Fibroblast of the aortic adventitia (primary cell): ENCODE measurements at places on chromosomes 6 and 20. TPM values are rescaled to one million over a fixed set of nuclear protein-coding genes. Genes with fewer than 3 reads are reported as not detected.

Gene GLO1
- 79.1 and 150 TPM in 2 replicates for total RNA-seq

Gene DNAH8
- total RNA-seq, result 0.08 TPM in 1 of 2 replicates, not detected in the other

Gene C6orf58
- total RNA-seq, result not detected in 2 replicates

Gene FAM83C
- not detected in 2 replicates for total RNA-seq

Gene ZBTB12
- total RNA-seq, result 3.3 and 3.8 TPM in 2 replicates

Gene CTSZ
- 38.0 and 51.0 TPM in 2 replicates for total RNA-seq

Gene FHL5
- not detected in 2 replicates for total RNA-seq

Gene TTLL9
- 0.09 and 0.41 TPM in 2 replicates for total RNA-seq

Gene FAM210B
- total RNA-seq, result 53.3 and 56.1 TPM in 2 replicates

Gene SYS1
- total RNA-seq, result 27.9 and 29.4 TPM in 2 replicates

Gene RRAGD
- total RNA-seq, result 1.4 and 15.1 TPM in 2 replicates

Gene OPN5
- under 0.01 TPM in 1 of 2 replicates, not detected in the other for total RNA-seq

Gene ID4
- 11.4 and 18.0 TPM in 2 replicates for total RNA-seq

Gene ANKRD66
- not detected in 2 replicates for total RNA-seq

Gene CST2
- 0.36 TPM in 1 of 2 replicates, not detected in the other for total RNA-seq

Gene CDH4
- total RNA-seq, result 0.18 and 0.25 TPM in 2 replicates

Gene CPNE5
- total RNA-seq, result 0.16 and 0.18 TPM in 2 replicates

Gene FKBP5
- total RNA-seq, result 2.9 and 5.3 TPM in 2 replicates

Gene SIRPB2
- not detected in 2 replicates for total RNA-seq

Gene RAB32
- total RNA-seq, result 20.8 and 71.7 TPM in 2 replicates

Gene KCNK16
- total RNA-seq, result not detected in 2 replicates

Gene DEFB124
- total RNA-seq, result not detected in 2 replicates

Gene LAMA5
- total RNA-seq, result 5.6 and 11.1 TPM in 2 replicates

Gene DYNLT2
- total RNA-seq, result 1.7 and 2.0 TPM in 2 replicates

Gene EGFL8
- total RNA-seq, result 0.16 and 0.72 TPM in 2 replicates

Gene CCN5
- 67.9 and 266 TPM in 2 replicates for total RNA-seq

Gene IMPG1
- not detected in 2 replicates for total RNA-seq
